ENCODE measurements at places on chromosomes 1 and 21. TPM values are rescaled to one million over a fixed set of nuclear protein-coding genes. Genes with fewer than 3 reads are reported as not detected.

Gene JAM2
- total RNA-seq: 2.0 TPM

- DNase-seq: no peak
Observed at GRCh38 chr21:26080211-26080610, 90.4 kb downstream of the APP start.

DNA sequence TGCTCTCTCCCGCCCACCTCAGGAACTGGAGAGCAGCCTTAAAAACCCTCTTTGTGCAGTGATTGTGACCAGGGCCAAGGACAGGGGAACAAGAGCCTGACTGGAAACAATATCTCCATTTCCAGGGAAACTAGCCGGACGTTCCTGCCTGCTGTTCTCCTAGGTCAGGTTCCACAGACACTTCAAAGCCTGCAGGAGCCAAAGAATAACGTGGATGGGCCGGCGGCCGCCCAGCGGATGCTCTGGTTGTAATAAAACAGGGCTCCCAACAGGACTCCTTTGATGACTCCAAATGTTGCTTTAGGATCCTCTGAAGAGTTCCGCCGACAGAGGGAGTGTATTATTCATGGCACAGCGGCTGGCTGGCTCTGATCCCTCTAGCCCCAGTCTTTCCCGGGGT lies 162.2 kb downstream of the PLXNA2 start:
- DNase-seq: no peak

Gene PTPRF
- 297 TPM for total RNA-seq

DNA sequence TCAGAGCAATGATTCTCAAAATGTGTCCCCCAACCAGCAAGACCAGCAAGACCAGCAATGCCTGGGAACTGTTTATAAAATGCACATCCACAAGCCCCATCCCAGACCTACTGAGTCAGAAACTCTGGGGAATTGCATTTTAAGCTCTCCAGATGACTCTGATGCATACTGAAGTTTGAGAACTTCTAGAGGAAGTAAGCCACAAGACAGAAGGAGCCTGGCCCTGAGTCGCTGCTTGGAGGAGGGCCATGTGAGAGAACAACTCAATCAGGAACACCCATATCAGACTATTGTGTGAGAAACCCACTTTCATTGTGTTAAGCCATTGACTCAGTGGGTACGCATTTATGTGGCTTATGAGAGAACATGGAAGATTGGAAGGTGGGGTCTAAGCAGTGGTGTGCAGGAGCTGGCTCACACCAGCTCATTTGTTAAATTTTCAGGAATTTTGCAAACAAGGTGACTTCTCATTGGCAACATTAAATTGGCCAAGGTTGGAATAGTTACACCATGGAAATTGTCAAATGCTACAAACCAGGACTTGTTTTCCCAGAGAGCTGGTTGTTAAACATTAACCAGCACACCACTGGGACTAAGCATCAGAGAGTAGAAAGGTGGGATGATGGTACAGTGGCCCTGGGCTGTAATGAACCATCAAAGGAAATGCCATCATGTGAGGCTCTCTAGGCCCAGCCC lies 38.9 kb downstream of the ATP1A1 start:
- DNase-seq: peak; percentile 43

DNA sequence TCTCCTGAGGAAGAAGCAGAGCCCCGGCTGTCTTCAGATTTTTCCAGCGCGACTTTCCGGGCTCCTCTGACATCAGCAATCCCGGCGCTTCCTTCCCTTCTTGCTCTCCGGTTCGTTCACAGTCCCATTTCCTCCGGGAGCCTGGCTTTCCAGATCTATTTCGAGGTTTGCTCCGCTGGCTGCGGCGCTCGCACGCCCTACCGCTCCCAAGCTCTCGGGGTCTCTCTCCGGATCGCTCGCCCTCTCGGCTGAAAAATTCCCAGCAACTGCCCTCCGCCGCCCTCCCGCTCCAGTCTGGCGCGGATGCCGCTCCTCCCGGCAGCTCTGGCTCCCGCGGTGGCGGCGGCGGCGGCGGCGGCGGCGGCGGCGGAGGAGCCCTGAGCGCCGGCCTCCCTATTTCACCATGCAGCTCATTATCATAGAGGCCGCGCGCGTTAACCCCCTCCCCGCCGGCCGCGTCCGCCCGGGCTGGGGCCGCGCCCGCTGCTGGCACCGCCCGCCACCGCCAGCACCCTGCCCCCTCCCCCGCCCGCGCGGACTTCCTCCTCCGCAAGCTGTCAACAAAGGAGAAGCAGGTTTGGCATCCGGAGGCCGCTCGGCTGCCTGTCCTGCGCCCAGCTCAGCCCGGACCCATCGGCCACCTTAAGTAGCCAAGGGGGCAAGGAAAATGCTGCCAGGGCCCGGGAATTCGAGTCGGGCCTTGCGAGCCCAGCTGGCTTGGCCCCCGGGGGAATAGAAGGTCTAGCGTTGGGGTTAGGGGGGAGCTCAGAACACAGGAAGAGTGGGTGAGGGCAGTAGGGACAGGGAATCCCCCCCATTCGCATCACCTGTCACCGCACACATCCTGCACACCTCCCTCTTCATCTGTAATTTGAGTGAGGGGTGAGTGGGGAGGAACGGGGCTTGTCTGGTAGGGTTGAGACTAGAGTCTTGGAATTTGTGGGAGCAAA lies at the start of gene PLXNA2:
PLXNA2 (minus strand) TSS at position 418 of the 950 bp plus-strand sequence. CDS start 26,462 bp downstream, outside the sequence.
- no peak for DNase-seq

- DNase-seq: no peak
Observed at GRCh38 chr1:156498432-156499193, 2.0 kb downstream of the MEF2D start.

DNA sequence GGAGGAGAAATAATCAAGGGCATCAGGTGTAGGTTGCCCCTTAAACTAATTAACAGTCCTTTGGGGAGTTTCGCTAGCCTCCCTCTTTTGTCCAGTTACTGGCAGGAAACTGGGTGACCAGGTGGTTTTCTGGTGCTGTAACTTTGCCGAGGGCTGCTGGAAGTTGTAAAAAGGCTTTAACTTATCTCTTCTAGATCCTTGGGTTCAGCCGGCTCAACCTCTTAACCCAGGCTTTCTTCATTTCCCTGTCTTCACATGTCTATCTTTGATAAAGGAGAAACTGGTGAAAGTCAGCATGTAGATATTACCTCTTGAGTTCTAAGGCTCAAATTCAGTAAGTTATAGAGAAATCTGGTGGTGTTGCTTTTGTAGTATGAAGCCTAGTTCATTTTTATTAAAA lies 289.7 kb upstream of the NRIP1 start:
- no peak for DNase-seq

DNA sequence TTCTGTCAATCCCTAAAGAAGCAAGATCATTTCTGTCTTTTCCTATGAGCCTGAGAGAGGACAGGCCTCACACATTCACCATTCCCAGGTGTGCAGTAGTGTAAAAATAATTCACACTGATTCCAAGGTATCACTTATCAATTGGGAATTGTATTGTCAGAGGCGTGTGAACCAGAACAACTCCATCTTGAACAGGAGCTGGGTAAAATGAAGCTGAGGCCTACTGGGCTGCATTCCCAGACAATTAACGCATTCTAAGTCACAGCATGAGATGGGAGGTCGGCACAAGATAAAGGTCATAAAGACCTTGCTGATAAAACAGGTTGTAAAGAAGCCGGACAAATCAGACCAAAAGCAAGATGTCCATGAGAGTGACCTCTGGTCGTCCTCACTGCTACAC lies 239.2 kb downstream of the SMYD3 start:
- no peak for DNase-seq

- DNase-seq: no peak
Observed at GRCh38 chr1:242242983-242243382, 244.1 kb upstream of the MAP1LC3C start.

DNA sequence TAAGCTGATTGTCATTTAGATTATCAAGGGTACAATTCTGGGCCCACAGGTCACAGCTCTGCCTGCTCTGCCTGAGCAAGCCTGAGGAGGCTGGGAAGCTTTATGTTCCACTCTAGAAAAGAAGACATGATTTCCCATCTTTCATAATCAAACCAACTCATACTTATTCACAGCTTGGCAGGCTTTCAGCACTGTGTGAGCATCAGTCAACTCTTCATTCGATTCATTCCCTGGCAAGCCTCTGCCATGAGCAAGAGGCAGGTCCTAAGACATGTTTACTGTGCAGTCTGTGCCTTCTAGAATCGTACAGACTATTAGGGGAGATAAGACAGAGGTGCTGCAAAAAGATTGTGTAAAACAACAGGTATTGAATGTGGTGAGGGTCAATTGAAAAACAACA lies 24.5 kb upstream of the KIRREL1 start:
- no peak for DNase-seq

DNA sequence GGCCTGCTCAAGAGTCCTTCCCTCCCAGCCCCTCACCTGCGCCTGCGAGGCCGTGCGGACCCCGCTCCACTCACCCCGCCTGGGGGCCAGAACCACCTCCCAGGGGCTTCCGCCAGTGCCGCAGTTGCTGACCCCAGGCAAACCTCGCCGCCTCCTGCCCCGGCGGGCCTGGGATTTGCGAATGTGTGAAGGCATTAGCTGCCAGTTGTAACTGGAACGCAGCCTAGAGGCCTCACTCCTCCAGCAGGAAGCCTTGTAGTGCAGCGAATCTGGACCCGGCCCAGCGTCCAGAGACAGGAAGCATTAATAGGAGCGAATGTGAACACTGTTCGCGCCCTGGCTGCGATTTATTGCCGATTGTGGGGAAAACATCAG lies 140.9 kb upstream of the ARHGEF16 start:
- no peak for DNase-seq

DNA sequence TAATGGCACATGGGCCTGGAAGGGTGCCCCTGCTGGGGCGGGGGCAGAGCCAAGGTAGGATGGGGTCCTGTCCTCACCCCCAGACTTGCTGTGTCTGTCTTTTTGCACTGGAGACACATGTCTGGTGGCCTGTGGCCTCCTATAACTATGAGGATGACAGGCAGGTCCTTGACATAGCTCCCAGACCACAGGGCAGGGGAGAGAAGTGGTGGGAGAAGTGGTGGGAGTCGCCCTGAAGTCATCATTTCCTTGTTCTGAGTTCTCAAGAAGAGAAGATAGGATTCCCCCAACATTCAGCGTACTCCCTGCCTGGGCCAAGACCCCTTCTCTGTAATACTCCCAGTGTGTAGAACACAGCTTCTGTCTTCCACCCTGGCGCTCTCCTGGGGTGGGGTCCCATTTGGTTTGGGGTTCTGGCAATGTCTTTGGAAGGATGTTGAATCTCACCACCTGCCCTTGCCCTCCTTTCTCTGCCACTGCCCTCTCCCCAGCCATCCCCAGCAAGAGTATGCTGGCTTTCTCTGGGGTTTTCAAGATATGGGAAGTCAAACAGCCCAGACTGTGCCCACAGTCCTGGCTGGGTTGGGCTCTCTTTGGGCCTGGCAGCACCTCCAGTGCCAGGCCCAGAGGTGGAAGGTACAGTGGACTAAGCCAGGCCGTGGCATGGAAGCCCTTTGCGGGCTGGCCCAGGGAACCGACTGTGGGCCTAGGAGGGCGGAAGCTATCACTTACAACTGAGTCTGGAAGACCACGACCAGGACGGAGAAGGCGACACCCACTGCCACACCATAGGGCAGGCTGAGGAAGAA lies 19.4 kb downstream of the SLC26A9 start:
- no peak for DNase-seq

Gene ERICH3
- not detected for total RNA-seq

GRCh38 chr1:212351588-212352362 lies 62.9 kb downstream of the PACC1 start:
- DNase-seq: no peak

DNA sequence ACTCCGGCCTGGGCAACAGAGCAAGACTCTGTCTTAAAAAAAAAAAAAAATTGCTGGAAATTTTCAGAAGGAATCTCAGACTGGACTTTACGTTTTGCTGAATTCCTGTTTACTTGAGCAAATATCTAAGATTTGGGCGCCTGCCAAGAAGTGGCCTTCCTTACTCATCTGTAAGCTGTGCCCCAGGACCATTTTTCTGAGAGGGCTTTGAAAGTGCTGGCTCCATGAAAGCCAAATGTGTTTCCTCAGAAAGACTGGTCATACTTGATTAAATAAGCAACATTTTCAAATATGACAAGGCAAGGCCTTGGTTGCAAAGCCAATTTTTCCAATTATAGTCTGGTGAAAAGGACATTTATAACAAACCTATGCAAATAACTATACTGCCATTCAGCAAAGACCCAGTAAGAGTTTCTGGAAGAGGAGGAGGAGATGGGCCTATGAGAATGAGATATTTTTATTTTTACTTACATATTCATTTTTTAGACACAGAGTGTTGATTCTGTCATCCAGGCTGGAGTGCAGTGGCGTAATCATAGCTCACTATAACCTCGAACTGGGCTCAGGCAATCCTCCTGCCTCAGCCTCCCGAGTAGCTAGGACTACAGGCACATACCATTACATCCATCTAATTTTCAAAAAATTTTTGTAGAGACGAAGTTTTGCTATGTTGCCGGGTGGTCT lies 56.3 kb upstream of the HTR1D start:
- DNase-seq: peak; percentile 14

- DNase-seq: no peak
Observed at GRCh38 chr1:201884425-201884824, 4.3 kb upstream of the SHISA4 start.

DNA sequence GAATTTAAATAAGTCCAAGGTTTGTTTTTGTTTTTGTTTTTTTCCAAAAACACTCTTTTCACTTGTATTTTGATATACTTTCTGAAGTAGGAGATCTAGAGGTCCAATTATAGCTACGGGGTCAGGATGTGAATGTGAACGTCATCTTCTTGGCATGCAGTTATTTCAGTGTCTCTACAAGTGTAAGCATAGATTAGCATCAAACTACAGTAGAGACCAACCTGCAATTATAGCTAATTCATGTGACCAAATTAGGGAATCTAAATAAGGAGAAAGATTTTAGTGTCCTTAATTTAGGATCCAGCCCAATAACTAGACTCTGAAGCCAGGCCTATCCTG lies 107.3 kb upstream of the PALMD start:
- no peak for DNase-seq

Measured in kidney epithelial cell (primary cell).